ENCODE measurements at places on chromosomes 5 and 9. TPM values are rescaled to one million over a fixed set of nuclear protein-coding genes. Genes with fewer than 3 reads are reported as not detected.

ORM1 gene
- 1,180 TPM for polyA plus RNA-seq

- DNase-seq, result no peak
Measured at GRCh38 chr9:117377046-117377445, 37.8 kb downstream of the ASTN2 start.

- no peak for DNase-seq
Measured at GRCh38 chr5:178465228-178465860, 124.8 kb downstream of the COL23A1 start.

GRCh38 chr5:36535859-36536615 lies 70.4 kb upstream of the SLC1A3 start:
- DNase-seq, result no peak

GRCh38 chr5:133322743-133323142 lies 270.9 kb downstream of the HSPA4 start:
- DNase-seq, result no peak

- no peak for DNase-seq
Measured at GRCh38 chr5:87627363-87627762, 214.6 kb upstream of the CCNH start.
